ENCODE measurements at places on chromosomes 2 and 18.

DNA sequence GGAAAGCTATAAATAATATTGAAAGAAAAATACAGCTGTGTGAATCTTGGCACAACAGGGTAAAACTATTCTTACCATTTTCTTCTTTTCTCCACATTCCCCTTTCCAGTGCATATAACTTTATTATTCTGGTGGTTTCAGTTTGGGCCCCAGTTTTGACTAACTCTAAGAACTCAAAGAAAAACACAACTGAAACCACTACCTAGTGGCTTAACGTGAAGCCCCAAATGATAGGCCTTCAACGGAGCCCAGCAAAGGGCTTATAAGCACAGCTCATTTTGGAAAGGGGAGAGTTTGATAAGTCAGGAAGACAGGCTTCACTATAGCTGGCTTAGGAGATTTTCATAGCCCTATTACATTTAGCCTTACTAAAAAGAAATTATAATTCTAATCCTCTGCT is 62.4 kb downstream of the PPP1R1C start:
- H3K27ac ChIP-seq = no peak overlapping the region
- H3K4me3 ChIP-seq = no peak overlapping the region
- peaks cover 3% of the 10 kb centered on the region for H3K4me1 ChIP-seq
- DNase-seq = no peak
- H3K36me3 ChIP-seq = no peaks in the 10 kb centered on the region
- no peaks in the 10 kb centered on the region for H3K27me3 ChIP-seq

DNA sequence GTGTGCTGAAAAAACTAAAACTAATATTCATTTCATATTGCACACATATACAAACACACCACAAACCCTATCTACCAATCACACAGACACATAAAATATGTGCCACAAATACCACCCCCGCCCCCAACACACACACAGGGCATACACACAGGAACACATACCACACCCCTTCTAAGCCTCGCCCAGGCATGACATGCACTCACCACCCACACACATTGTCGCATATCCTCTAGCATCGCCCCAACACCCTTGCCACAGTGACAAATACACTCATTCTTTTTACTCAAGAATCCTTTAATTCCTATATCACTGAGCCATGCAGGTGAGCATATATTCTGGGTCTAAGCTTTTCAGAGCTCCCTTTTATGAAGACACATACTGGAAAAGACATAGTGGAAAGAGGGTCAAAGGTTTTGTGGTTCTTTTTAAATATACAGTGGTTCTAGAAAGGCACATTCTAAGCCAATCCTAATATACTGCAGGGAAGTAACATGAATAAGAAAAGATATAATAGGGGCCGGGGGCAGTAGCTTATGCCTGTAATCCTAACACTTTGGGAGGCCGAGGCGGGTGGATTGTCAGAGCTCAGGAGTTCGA is 24.5 kb upstream of the LCLAT1 start:
- H3K36me3 ChIP-seq = no peaks in the 10 kb centered on the region
- H3K4me3 ChIP-seq = no peak overlapping the region
- H3K4me1 ChIP-seq = no peaks in the 10 kb centered on the region

- H3K27me3 ChIP-seq = no peaks in the 10 kb centered on the region
- H3K27ac ChIP-seq = no peak overlapping the region
- DNase-seq = no peak
These were observed 23.2 kb upstream of the TTN start for GRCh38 chr2:178830451-178830850.

GRCh38 chr18:48409591-48410094 is 460 bp upstream of the ZBTB7C start:
- H3K4me1 ChIP-seq = peaks cover 14% of the 10 kb centered on the region
- peaks cover 5% of the 10 kb centered on the region for H3K27me3 ChIP-seq
- no peaks in the 10 kb centered on the region for H3K36me3 ChIP-seq
- H3K4me3 ChIP-seq = peak overlapping the region; percentile 90
- H3K27ac ChIP-seq = no peak overlapping the region

GRCh38 chr2:71776227-71776626 is 322.9 kb downstream of the DYSF start:
- no peaks in the 10 kb centered on the region for H3K36me3 ChIP-seq
- DNase-seq = no peak
- H3K4me1 ChIP-seq = no peaks in the 10 kb centered on the region
- no peak overlapping the region for H3K4me3 ChIP-seq

GRCh38 chr2:149388120-149388816 is 57.9 kb downstream of the LYPD6 start:
- H3K4me1 ChIP-seq = no peaks in the 10 kb centered on the region
- DNase-seq = no peak
- no peak overlapping the region for H3K4me3 ChIP-seq
- H3K27me3 ChIP-seq = no peaks in the 10 kb centered on the region

DNA sequence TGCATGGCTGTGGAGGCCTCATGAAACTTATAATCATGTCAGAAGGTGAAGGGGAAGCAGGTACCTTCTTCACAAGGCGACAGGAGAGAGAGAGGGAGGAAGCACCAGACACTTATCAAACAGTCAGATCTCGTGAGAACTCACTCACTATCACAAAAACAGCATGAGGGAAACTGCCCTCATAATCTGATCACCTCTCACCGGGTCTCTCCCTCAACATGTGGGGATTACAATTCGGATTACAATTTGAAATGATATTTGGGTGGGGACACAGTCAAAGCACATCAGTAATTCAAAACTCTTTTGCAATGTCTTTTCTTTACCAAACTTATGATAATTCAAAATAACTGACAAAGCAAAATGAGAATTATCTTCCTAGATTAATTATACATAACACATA is 8.5 kb upstream of the CCDC68 start:
- no peak for DNase-seq
- H3K4me3 ChIP-seq = no peak overlapping the region
- H3K27ac ChIP-seq = no peak overlapping the region
- H3K27me3 ChIP-seq = no peaks in the 10 kb centered on the region
- H3K36me3 ChIP-seq = no peaks in the 10 kb centered on the region

DNA sequence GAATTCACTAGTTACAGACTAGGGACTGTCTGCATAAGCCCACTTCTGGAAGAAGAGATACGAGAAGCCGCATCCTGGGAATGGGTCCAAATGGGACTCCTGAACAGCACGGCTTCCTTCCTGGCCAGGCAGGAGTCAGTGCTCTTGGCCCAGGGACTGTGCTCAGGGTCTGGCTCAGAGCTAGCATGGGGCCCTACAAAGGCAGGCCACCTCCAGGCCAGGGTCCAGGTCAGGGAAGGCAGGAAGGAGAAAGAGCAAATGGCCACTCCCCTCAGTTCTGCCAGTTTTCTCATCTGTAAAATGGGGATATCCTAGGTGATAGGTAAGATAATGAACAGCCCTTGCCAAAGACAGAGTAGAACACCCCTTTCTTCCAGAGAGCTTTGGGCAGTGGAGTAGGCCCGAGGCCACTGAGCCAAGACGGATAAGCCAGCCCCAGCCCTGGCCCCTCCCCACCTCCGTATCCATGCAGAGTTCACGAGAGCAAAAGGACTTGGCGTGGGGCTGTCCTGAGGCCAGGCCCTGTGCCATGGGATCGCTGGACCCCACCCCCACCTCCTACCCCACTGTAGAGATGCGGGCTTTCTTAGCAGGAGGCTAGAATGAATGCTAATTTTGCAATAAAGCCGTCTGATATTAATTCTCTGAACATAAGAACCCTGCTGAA is 190.1 kb downstream of the MGAT5 start:
- no peaks in the 10 kb centered on the region for H3K27me3 ChIP-seq
- H3K27ac ChIP-seq = no peak overlapping the region
- peaks cover 5% of the 10 kb centered on the region for H3K36me3 ChIP-seq
- peaks cover 8% of the 10 kb centered on the region for H3K4me1 ChIP-seq
- no peak overlapping the region for H3K4me3 ChIP-seq

- no peaks in the 10 kb centered on the region for H3K27me3 ChIP-seq
- no peaks in the 10 kb centered on the region for H3K36me3 ChIP-seq
These were observed 464.6 kb downstream of the CNTNAP5 start for GRCh38 chr2:124489686-124490085.

- no peaks in the 10 kb centered on the region for H3K36me3 ChIP-seq
- no peak overlapping the region for H3K27ac ChIP-seq
- H3K27me3 ChIP-seq = no peaks in the 10 kb centered on the region
- H3K4me3 ChIP-seq = no peak overlapping the region
- no peaks in the 10 kb centered on the region for H3K4me1 ChIP-seq
These were observed 131.1 kb downstream of the LRRTM4 start for GRCh38 chr2:77391119-77391518.

DNA sequence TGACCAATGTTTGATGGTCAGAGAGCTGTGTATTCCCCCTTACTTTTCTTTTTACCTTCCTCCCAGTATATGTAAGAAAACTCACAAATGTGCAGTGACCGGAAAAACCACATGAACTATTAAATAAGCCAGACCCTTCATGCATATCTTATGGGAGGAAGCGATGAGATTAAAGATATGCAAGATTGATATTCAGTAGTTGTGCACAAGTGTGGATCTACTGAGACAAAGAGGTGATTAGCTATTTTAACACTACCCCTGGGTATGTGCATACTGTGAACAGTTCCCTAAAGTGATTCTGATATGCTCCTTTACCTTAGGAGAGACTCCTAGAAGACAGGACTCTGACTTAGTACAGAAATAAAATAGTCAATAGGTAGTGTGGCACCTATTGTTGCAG is 328.3 kb downstream of the EPHA4 start:
- no peak for DNase-seq
- no peak overlapping the region for H3K4me3 ChIP-seq
- no peaks in the 10 kb centered on the region for H3K27me3 ChIP-seq
- H3K36me3 ChIP-seq = no peaks in the 10 kb centered on the region
- no peak overlapping the region for H3K27ac ChIP-seq

DNA sequence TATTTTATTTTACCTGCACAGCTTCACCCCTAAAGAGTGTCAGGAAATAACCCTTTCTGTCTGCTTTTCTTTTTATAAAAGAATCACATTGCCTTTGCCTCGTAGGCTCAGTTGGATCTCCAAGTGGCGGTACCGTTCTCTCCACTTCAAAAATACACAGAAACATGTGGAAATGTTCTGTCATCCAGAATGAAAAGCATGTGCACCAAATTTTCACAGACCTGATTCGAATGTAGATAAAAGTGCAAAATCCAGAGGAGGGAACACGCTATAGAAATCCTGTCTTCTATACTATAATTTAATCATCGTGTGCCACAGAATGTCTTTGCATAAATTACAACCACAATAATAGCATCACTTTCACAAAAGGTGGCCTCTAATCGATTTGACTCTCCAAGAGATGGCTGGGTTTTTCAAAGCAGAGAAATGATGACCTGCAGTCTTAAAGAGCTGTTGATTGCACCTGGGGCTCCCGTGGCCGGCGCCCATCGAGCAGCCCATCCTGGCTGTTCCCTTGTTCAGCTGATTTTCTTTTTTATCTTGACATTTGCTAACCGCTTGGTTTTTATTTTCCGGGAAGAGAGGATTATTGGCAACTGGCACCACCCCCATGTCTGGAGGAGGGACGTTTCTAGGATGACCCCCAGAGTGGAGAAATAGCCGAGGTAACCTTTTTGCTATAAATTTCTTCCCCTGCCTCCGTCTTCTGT is 290.2 kb downstream of the SOX11 start:
- H3K36me3 ChIP-seq = no peaks in the 10 kb centered on the region
- H3K4me1 ChIP-seq = no peaks in the 10 kb centered on the region
- no peaks in the 10 kb centered on the region for H3K27me3 ChIP-seq
- no peak overlapping the region for H3K27ac ChIP-seq

- H3K27ac ChIP-seq = no peak overlapping the region
- H3K27me3 ChIP-seq = no peaks in the 10 kb centered on the region
- H3K36me3 ChIP-seq = no peaks in the 10 kb centered on the region
- no peak overlapping the region for H3K4me3 ChIP-seq
- H3K4me1 ChIP-seq = peaks cover 16% of the 10 kb centered on the region
These were observed 24.6 kb downstream of the THAP4 start for GRCh38 chr2:241612156-241613016.

DNA sequence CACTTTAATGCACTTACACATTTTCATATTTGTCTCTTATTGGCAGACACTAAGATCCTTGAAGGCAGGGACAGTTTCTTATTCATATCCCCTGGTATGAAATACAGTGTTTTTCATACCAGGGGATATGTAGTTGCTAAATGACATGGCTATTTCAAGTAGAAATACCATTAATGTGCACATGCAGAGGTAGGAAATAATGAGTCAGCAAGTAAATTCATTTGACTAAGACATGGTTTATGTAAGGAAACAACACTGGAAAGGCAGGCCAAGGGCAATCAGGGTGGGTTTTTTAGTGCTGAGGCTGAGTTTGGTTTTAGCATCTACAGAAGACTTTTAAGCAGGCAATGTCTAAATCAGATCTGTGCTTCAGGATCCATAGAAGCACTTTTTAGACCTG is 155.9 kb downstream of the WDPCP start:
- no peak overlapping the region for H3K4me3 ChIP-seq
- H3K27ac ChIP-seq = no peak overlapping the region
- H3K27me3 ChIP-seq = no peaks in the 10 kb centered on the region
- no peaks in the 10 kb centered on the region for H3K36me3 ChIP-seq
- H3K4me1 ChIP-seq = no peaks in the 10 kb centered on the region

DNA sequence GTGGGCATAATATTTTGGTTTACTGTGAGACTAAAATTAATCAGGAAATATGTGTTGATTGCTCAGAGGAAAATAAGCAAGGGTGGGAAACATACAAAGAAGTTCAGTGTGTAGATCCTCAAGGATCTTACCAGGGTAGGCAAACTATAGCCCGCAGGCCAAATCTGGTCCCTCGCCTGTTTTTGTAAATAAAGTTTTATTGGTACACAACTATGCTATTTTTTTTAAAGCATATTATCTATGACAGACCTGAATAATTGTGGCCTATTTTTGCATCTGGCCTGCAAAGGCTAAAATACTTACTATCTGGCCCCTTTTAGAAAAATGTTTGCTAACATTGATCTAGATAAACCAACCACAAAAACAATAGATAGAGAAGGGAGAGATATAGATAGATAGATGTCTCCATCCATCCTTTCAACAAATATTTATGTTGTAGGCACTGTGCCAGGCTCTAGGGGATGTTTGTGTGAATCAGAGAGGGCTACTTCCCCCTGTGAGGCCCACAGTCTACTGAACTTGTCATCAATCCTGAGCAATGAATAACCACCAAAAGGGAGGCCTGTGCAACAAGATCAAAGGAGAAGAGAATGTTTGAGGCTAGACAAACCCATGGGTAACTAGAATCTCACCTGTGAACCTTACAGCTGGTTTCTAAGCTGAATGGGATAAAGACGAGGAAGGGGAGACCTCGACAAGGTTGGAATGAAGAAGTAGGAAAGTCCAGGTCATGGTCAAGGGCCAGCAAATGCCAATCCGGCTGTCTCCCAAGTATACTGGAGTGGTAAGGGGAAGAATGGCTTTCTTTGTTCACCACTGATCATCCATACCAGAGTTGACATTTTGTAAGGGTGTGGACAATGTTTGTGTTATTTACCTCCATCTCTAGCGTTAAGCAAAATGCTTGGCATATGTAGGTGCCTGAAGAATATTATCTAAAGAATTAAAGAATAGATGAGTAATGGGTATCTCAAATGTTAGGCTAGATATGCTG is 23.6 kb downstream of the ALPK2 start:
- peaks cover 21% of the 10 kb centered on the region for H3K4me1 ChIP-seq
- no peaks in the 10 kb centered on the region for H3K27me3 ChIP-seq
- DNase-seq = no peak
- H3K36me3 ChIP-seq = no peaks in the 10 kb centered on the region
- no peak overlapping the region for H3K4me3 ChIP-seq

DNA sequence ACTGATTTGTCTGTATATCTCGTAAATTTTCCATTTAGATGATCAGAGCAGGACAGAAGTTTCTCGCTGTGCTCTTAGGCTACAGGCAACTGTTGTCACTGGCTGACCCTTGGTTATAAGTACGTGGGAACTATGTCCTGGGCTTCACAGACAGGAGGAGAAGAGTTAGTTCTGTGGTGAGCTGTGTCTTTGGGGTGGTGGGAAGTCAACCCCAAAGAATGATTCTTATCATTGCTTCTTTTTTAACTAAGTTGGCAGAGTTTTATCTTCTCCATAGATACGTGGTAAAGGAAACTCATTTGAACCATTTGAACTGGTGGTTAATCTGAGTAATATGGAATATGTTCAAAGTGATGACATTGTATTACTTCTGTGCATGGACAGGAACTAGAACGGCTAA is 230.6 kb upstream of the EPAS1 start:
- DNase-seq = no peak
- no peak overlapping the region for H3K27ac ChIP-seq
- H3K4me3 ChIP-seq = no peak overlapping the region

All from liver (tissue), 10 donors.